Activated CD8-positive, alpha-beta memory T cell treated with anti-CD3 and anti-CD28 coated beads for 48 hours (primary cell): ENCODE measurements at places on chromosomes 12 and 14.

GRCh38 chr14:74713395-74713735 is 421 bp downstream of the FCF1 start:
- no peak for DNase-seq

- no peak for DNase-seq
These were observed 364.7 kb downstream of the BCAT1 start for GRCh38 chr12:24584032-24584675.

DNA sequence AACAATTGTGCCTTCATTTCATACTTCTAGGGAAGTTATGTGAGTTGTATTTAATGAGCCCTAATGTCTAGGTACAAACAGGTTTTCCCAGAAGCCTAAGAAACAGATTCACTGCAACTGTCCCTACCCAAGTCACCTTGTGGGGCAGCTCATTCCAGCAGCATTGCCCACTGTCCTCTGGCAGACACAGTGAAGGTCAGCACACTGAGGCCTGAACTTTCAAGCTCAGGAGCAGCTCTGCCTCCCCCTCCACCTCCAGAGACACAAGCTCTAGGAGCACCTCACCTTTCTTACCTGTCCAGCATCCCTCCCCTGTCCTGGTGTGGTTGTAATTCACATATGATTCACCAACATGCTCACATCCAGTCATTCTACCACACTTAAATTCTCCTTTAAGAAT is 15.7 kb downstream of the UBE3B start:
- DNase-seq: no peak

GRCh38 chr14:101185073-101185835 is 281.7 kb upstream of the RTL1 start:
- DNase-seq: no peak

DNA sequence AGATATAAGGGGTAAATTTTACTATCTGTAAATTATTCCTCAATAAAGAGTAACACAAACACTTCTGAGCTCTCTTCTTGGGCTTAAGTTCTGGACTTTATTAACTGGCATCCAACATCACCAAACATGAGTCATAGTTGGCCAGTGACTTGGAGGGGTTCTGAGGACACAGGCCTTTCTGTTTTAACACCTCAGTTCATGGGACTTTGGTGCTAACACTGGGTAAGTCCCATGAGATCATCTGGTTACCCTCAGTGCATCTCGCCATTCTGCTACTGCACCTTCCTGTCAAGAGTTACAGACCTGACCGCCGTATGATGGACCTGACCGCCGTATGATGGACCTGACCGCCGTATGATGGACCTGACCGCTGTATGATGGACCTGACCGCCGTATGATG is 9.9 kb downstream of the SLC15A4 start:
- DNase-seq: no peak

DNA sequence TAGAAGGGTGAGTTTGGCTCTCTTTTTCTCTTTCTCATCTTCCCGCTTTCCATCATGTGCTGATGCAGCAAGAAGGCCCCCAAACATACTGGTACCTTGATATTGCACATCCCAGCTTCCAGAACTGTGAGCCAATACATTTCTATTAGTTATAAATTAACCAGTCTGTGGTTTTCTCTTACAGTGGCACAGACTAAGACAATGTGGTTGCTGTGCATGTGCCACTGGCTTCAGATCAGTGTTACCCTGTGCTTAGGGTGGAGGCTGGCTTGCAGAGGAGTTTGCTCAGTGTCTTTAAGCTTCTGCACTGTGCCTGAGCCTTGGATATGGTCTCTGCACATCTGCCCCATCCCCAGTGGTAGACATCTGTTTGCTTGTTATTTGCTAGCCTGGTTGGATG is 5.5 kb downstream of the IFI27L2 start:
- no peak for DNase-seq

- DNase-seq: no peak
These were observed 52.8 kb upstream of the CNOT2 start for GRCh38 chr12:70190262-70191010.

- DNase-seq: no peak
These were observed 5.2 kb upstream of the AP1G2 start for GRCh38 chr14:23572836-23573235.

DNA sequence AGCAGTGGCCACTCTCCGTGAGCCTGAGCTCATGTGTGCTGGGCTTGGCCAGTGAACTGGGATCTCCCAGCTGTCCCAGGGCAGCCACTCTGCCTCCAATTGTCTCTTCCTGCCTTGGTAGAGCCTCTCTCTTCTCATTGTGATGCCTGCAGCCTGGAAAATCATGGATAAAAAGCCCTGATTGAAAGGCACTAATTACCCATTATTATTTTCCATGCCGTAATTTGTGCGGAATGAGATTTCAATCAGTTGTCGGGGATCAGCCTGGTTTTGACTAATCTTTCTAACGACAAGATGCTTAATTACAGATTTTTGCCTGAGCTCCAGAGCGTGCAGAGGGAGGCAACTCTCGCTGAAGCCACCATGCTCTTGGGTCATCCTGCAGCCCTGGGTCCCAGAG is 52.7 kb downstream of the ESRRB start:
- no peak for DNase-seq

GRCh38 chr12:65025136-65025535 is 96.0 kb downstream of the WIF1 start:
- DNase-seq: no peak

DNA sequence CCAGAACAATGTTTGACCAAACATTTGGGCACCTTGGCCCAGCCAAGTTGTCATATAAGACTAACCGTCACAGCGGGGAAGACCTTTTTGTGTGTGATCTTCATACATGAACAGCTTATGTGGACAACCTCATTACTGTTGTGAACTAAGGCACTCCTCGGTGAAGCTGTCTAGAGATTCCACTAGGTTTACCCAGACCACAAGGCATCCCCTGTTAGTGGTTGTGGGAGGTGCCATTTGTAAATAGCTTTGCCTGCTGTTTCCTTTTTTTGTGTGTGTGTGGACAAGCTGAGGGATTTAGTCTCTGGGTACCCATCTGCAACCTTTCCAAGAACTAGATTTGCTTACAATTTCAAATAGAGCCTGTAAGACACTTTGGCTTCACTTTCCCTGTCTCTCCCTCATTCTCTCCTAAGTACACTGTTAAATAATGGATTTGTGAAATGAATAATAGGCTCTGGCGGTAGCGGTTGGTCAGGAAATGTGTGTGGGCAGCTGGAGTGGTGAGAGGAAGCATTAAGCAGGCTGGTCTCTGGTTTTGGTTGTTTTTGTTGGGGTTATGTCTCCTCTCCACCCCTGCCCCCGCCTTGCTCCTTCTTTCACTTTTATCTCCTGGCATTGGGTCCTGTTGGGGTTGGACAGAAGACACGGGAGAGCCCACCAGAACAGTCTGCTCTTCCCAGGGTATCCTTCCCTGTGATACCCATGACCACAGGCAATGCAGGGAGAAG is 727.6 kb downstream of the VRK1 start:
- DNase-seq: no peak

GRCh38 chr14:51821822-51822221 is 38.6 kb upstream of the GNG2 start:
- no peak for DNase-seq

DNA sequence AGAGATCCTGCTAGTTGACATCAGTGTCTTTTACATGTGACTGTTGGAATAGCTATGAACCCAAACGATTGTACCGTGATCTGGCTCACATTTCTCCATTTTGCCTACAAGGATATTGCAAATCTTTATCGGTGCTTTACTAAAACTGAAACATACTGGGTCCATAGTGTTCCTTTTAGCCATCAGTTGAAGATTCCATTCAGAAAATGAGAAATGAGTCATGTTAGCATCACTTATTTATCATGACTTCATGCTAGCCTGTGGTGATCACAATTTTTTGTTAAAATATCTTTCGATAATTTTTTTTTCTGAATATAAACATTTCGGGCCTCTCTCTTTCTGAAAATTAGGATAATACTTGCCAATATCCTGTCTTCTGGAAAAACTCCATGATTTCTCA is 210.3 kb downstream of the EGLN3 start:
- DNase-seq: no peak

GRCh38 chr14:95313707-95314106 is 6.0 kb downstream of the CLMN start:
- no peak for DNase-seq

GRCh38 chr14:54947230-54947629 is 44.6 kb upstream of the GCH1 start:
- DNase-seq: no peak

DNA sequence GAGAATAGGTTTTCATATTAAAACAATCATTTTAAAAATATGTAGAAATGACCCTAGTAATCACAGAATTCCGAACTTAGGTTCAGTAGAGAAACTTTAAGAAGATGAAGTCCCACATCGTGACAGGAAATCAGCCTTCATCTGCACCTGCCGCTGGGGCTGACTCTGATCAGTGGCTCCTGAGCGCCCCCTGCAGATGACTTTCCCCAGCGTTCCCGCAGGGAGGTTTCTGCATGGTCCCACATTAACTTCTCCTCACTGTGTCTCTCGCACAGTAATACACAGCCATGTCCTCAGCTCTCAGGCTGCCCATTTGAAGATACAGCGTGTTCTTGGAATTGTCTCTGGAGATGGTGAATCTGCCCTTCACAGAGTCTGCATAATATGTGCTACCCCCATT is 1131.1 kb downstream of the TMEM121 start:
- DNase-seq: peak; percentile 24
